Lower lobe of right lung (tissue), 2 donors: ENCODE measurements at places on chromosomes 7 and 10. TPM values are rescaled to one million over a fixed set of nuclear protein-coding genes. Genes with fewer than 3 reads are reported as not detected.
A peak's percentile ranks its signal among the peaks of the same experiment; 100 is the strongest.

- no peak overlapping the region for H3K27ac ChIP-seq
- no peaks in the 10 kb centered on the region for H3K27me3 ChIP-seq
- no peaks in the 10 kb centered on the region for H3K36me3 ChIP-seq
- DNase-seq: no peak
These were observed 67.2 kb downstream of the CAMK1D start for GRCh38 chr10:12416344-12417050.

The SORCS1 gene
- 0.15 TPM for total RNA-seq

The WEE2 gene
- total RNA-seq: not detected

- H3K4me1 ChIP-seq: peaks cover 45% of the 10 kb centered on the region
- peak; percentile 76 for DNase-seq
- no peaks in the 10 kb centered on the region for H3K36me3 ChIP-seq
- no peaks in the 10 kb centered on the region for H3K27me3 ChIP-seq
- H3K27ac ChIP-seq: no peak overlapping the region
- H3K4me3 ChIP-seq: no peak overlapping the region
These were observed 22.8 kb downstream of the C10orf105 start for GRCh38 chr10:71696628-71697326.

- no peak overlapping the region for H3K4me3 ChIP-seq
- DNase-seq: no peak
- no peaks in the 10 kb centered on the region for H3K27me3 ChIP-seq
- H3K4me1 ChIP-seq: no peaks in the 10 kb centered on the region
These were observed 30.5 kb downstream of the SLC18A2 start for GRCh38 chr10:117271427-117271826.

The CUEDC2 gene
- 41.2 TPM for total RNA-seq

- H3K36me3 ChIP-seq: no peaks in the 10 kb centered on the region
- DNase-seq: no peak
- H3K4me3 ChIP-seq: no peak overlapping the region
- H3K27ac ChIP-seq: no peak overlapping the region
These were observed 212.3 kb downstream of the DNAJC1 start for GRCh38 chr10:21791276-21791675.

The IFIT2 gene
- 64.8 TPM for total RNA-seq

The MMP21 gene
- total RNA-seq: not detected
